ENCODE measurements at places on chromosomes 5 and 9.

- DNase-seq = no peak
Observed at GRCh38 chr9:136849960-136850865, 1.0 kb downstream of the PHPT1 start.

- no peak for DNase-seq
Observed at GRCh38 chr9:100217536-100217935, 118.5 kb downstream of the INVS start.

GRCh38 chr5:74426506-74426905, 214.0 kb downstream of the ENC1 start:
- no peak for DNase-seq

DNA sequence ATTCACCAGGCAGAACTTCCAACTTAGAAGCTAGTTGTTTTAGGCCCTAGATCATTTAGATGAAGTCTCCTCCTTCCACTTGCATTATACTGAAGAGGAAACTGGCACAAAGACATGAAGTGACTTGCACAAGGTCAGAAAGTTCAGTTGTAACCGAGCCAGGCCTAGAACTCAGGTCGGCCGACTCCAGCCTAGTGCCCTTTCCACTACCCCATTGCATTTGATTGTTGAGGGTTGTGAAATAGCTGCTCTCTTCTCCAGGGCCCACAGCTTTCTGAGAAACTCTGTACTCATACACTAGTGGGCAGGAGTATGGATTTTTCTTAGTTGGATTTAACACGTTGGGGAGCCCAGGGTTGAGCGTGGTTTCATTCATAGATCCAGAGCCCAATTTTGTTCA, 5.6 kb downstream of the ZNF462 start:
- DNase-seq = no peak

- DNase-seq = no peak
Observed at GRCh38 chr9:38195737-38196161, 126.7 kb upstream of the SHB start.

DNA sequence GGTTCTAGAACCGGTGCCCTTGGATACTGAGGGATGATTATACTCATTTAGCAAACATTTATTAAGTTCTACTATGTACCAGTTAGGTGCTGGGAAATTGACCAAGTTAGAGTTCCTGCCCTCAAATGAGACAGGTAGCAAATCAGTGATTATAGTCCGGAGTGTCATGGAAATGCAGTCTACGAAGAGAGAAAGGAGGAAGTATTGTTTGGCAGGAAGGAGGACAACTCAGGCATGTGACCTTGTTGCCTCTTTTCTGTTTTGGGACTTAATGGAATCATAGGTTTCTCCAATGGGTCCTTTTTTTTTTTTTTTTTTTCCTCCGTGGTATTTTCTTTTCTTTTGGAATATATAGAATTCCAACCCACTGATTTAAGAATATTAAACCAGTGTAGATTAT, 28.0 kb downstream of the OSTF1 start:
- DNase-seq = no peak

GRCh38 chr5:166286832-166287231, 2004.6 kb upstream of the WWC1 start:
- no peak for DNase-seq

- no peak for DNase-seq
Observed at GRCh38 chr9:79619930-79620329, 48.2 kb downstream of the TLE4 start.

DNA sequence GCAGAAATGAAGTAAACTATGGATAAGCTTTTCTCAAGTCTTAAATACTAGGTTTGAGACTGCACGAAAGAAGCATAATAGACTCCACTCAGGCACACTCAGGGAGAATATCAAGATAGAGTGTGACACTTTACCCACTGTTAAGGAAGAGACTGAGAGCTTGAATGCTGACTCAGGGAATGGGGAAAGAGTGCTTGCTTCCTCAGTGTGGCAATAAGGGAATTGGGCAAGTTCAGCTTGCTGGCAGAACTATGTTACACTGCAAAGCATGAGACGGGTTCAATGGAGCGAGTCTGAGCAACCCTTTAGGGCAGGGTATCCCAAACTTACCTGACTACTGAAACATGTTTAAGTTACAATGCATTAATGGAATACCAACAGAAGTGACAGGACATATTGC, 237.7 kb upstream of the MEF2C start:
- DNase-seq = no peak

Measured in activated CD4-positive, alpha-beta memory T cell treated with anti-CD3 and anti-CD28 coated beads, Interleukin-2, amount 10 ng/mL, durations not matched to agents 7 days and 5 days (primary cell).